ENCODE measurements at places on chromosomes 1 and 21.

GRCh38 chr1:207851696-207852095, 59.2 kb downstream of the CD34 start:
- no peak for DNase-seq

DNA sequence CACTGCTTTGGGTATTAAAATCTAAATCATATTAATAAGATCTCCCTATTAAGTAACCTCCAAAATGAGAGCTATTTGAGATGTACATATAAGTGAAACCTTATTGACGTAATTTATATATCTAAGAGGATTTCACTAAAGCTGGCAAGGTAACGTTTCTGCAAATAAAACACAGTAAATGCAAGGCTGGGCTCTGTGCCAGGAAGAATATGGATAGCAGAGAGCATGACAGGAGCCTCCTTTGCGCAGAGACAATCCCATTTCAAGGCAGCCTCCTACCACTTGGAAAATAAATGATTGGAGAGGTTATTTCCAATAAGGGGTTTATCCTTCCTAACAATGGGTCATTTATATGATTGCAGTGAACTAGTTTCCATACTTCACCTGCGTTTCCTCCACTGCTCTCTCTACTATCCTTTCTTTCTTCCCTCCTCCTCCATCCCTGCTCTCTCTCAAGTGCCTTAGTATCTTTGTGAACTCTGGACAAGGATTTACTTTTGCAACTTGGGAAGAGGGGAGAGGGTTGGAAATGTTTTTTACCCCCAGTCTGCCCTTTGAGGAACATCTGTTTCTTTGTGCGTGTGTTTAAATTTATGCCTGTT, 3.0 kb upstream of the NFIA start:
- DNase-seq: no peak

GRCh38 chr1:208531003-208531750, 287.0 kb upstream of the PLXNA2 start:
- no peak for DNase-seq

- DNase-seq: no peak
Measured at GRCh38 chr1:87918398-87918797, 589.7 kb downstream of the LMO4 start.

GRCh38 chr1:165207853-165208515, 148.5 kb downstream of the LMX1A start:
- no peak for DNase-seq

- DNase-seq: peak; percentile 66
Measured at GRCh38 chr1:87331365-87332241, 2.9 kb downstream of the LMO4 start.

- peak; percentile 33 for DNase-seq
Measured at GRCh38 chr1:212467843-212468482, 35.2 kb downstream of the NENF start.

GRCh38 chr1:212484701-212485570, 52.2 kb downstream of the NENF start:
- peak; percentile 94 for DNase-seq

DNA sequence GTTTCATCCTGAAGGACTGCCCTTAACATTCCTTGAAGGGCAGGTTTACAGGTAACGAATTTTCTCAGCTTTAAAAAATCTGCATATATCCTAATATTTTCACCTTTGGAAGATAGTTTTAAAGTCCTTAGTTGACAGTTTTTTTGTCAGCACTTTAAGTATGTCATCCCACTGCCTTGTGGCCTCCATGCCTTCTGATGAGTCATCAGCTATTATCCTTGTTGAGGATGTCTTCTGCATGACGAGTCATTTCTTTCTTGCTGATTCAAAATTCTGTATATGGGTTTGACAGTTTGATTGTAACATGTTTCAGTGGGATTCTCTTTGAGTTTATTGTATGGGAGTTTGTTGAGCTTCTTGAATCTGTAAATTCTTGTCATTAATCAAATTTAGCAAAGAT, 500.6 kb downstream of the DISC1 start:
- peak; percentile 91 for DNase-seq

DNA sequence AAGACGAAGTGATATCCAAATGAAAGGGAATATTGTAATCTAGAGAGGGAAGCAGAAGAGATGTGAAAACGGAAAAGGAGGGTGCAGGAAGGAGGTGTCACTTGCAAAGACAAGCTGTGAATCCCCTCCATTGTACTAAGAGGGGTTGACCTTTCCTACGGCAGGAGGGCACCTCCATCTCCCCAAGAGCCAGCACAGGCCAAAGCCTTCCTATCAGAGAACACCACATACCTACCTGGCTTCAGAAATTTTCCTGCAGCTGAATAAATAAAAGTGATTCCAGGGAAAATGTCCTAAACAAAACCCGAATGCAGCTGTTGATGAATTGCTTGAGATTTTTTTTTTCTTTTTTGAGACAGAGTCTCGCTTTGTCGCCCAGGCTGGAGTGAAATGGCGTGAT, 14.3 kb downstream of the KANK4 start:
- no peak for DNase-seq

DNA sequence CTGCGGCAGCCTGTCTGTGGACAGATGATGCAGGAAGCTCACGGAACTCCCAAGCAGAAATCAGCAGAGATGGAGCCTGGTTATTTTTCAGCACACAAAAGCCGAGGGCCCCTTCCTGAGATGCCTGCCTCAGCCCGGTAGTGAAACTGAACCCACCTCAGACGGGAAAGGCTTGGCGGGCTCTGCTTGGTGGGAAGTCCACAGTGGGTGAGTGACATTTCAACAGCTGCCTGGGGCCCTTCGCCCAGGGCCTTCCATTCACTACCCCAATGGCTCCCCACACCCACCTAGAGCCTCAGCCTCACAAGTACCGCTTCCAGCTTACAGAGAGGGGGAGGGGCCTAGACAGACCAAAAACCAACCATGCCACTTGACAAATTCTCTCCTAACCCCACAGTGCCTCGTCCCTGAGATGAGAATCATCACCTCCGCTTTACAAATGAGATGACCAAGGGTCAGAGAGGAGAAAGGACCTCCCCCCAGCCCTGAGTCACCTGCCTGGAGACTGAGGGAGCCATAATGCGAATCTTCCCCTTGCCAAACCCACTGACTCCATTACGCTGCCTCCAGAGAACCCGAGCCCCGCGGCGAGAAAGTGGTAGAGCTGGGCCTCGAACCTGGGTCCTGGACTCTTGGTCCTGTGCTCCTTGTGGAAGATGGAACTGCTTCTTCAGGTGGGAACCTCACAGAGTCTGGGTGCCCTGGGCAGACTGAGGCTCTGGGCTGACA, 3.4 kb upstream of the ECE1 start:
- no peak for DNase-seq

DNA sequence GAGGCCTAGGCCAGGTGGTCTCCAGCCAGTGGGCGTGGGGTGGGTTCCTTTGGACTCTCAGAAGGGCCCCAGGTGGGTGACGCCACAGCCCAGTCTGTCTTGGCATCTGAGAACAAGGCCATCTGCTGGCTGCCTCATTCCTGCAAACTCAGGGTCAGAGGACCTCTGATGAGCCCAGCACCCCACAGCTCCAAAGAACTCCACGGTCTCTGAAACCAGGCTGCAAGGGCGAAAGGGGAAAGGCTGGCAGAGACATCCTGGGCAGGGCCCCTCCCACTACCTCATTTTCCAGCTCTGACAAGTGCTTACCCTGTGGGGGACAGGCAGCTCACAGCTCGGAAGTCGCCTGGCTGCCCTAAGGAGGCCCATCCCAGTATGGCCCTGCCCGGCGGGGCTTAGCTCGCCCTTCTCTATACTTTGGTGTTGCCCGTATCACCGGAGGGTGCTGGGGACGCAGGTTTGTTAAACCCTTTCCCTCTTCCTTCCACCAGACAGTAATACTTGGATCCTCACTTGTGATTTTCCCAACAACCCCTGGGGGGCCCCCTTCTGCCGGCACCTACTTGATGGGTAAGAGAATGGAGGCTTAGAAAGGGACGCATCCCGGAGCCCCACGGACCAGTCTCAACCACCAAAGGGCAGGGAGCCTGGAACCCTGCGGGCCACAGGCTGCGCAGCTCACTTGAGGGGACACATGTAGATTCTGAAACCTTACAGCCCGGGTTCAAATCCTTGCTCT, 10.9 kb upstream of the EDN2 start:
- peak; percentile 52 for DNase-seq

DNA sequence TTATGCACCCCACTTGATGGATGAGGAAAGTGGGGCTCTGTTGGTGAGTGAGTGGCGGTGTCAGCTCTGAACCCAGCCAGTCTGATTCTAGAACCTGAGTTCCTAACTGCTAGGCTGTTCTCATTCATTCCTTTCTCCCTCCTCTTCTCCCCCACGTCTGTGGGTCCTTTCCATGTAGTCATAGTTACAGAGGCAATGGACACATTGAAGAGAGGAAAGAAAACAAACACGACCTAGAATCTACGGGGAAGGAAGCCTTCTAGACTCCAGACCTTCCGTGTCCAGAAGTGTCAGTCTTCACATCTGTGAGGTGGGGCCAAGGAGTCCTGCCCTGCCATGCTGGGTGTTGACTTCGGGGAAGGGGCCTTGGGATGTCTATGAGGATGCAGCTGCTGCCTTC, 115.8 kb upstream of the WNT4 start:
- DNase-seq: no peak

- DNase-seq: peak; percentile 33
Measured at GRCh38 chr1:171595324-171595723, 26.7 kb upstream of the MYOCOS start.

- DNase-seq: no peak
Measured at GRCh38 chr1:223421676-223422075, 28.5 kb downstream of the CCDC185 start.

DNA sequence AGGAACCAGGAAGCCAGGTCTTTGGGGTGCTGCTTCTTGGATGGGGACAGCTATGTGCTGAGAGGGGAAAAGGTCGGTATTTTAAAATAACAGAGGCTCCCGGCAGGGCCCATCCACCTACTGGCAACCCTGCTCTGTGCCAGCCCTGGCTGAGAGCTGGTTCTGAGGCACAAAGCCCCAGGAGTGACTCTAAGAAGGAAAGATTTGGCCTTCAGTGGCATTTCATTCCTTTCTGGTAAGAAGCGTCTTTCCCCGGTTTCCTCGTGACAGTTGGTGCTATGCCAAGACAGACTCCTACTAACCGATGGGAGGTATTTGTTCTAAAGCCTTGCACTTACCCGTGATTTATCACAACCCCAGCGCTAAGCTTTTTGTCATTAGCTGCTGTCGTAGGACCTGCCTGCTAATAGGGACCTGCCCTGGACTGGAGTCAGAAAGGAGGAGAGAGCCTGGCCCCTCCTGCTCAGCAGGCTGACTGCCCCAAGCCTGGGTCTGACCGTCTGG, 123.1 kb upstream of the ADAR start:
- DNase-seq: peak; percentile 36

DNA sequence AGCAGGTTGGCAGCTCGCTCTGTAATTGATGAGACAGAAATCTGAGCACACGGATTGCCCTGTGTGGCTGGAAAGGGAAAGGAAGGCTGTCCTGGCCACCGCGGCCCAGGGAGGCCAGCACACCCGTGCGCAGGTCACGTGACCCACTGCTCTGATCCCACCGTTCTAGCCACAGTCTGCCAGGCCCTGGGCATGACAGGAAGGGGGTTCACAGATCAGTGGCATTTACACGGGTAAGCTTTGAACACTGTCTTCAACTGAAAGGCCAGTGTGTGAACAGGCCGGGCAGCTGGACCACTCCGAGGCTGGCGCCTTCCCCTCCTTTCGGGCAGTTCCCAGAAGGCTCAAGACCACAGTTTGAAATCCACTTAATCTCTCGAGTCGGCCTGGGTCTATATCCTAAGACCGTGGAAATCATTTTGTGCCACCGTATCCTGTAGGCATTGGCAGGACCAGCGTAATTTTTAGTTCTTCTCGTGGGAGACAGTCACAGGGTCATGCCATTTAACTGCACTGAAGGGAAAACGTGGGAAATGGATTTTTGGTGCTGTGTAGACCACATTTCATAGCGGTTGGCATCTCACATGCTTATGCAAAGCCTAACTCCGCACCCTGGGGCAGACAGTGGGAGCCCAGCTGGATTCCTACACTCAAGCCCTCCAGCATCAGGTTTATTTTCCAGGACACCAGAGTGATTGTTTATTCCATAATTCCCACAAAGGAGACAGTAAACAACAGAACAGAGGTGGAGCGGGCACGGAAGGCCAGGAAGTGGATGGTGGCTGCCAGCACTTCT, 3.1 kb upstream of the ADARB1 start:
- DNase-seq: no peak

DNA sequence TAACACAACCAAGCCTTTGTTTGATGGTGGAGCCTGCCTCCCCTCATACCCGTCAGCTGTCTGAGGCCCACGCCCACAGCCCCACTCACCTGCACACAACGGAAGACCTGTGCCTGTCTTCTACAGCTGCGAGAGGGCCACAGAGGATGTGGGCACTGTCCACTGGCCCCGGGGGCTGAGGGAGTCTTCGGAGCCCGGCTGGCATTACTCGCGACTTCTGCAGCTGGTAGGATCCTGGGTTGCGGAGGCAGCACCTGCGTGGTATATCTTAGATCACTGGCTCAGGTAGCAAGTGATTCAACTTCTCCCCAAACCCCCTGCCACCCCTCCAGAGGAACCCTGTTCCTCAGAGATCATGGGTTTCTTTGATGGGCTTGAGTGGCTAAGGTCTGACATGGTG, 109.9 kb downstream of the EDEM3 start:
- DNase-seq: no peak
